Hypothalamus (tissue), 51 donors: ENCODE measurements at places on chromosomes 7 and 10.

GRCh38 chr10:20237586-20237985 lies 421.4 kb downstream of the PLXDC2 start:
- DNase-seq, result no peak

DNA sequence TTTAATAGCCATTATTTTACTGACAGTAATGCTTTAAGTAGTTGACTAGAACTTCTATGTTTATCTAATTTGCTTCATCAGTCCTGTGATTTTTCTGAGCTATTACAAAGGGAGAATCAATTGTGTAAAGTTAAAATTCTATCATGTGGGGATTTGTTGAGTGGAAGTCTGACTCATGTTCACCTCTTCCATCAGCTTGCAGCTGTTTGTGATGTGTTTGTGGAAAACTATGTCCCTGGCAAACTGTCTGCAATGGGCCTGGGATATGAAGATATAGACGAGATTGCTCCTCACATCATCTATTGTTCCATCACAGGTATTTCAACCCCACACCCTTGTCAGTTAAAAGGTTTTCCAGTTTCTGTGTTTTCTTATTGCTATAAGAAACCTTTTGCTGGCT lies 59.9 kb downstream of the SUGCT start:
- no peak for DNase-seq

DNA sequence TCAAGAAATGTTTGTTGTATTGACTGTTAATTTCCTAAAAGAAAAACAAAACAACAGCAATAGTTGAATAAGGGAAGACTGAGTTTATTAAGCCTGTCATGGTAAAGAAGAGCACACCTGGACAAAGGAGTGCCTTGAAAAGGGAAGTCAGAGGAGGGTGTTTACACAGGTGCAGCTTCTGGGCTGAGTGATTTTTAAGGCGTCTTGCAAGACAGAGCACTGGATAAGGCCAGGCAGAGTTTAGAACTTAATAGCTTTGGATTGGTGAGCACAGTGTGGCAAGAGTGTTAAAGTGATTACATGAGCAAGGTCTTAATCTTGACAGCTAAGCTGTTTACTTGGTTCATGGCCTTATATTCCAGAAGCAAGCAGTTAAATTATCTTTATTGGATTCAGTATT lies 423.2 kb downstream of the CNTNAP2 start:
- DNase-seq, result no peak

DNA sequence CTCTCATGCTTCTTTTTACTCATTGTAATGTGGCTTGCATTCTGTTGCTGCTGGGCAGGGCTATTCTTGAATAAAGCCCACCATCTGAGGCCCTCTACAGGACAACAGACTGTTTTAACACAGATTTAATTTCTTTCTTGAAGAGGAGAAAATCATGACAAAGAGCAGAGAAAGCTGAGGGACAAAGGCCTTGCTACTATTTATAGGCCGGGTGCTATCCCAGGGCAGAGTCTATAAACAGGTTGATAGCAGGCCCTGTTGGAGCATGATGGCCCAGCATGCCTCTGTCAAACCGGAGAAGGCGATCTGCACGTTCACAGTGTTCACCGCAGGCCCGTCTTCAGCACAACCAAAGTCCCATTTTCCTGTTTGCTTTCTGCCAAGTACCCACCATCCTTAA lies 3.0 kb downstream of the VIPR2 start:
- DNase-seq, result no peak

- no peak for DNase-seq
Measured at GRCh38 chr7:78787854-78788253, 665.6 kb downstream of the MAGI2 start.

DNA sequence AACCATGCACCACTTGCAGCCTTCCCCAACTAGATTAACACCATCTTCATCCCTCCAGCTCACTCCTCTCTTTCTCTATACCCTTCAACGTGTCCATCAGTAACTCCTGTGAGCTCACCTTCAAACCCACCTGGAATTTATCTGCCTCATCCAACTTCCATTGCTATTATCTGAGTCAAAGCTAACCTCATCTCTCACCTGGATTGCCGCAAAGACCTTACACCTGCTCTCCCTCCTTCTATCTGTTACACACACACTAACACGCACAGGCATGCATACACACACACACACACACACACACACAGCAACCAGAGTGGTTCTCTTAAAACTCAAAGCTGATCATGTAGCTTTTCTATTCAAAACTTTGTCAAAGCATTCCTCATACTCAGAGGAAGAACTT lies 3.8 kb upstream of the TFEC start:
- no peak for DNase-seq

- DNase-seq, result peak; percentile 42
Measured at GRCh38 chr7:44072364-44073231, 7.2 kb upstream of the PGAM2 start.

- DNase-seq, result no peak
Measured at GRCh38 chr7:3897430-3898372, 596.6 kb downstream of the SDK1 start.

DNA sequence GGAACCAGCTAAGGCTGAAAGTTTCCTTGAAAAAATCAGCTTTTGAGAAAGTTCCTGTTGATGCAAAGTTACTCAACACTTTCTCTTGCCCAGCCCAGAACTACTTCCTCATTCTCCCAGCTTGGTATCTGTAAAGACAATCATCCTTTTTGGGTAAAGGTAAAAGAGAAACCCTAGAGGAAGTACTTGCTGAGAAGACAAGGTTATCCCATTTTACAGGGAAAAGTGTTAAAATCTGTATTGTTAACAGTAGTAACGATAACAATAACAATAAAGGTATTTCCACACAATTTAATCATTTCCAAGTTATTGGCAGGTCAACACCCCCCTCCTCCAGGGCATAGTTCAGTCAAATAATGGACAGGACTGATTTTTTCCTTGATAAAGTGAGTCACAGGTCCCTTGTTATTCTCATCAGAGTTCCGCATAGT lies 2.4 kb downstream of the ALOX5 start:
- no peak for DNase-seq

DNA sequence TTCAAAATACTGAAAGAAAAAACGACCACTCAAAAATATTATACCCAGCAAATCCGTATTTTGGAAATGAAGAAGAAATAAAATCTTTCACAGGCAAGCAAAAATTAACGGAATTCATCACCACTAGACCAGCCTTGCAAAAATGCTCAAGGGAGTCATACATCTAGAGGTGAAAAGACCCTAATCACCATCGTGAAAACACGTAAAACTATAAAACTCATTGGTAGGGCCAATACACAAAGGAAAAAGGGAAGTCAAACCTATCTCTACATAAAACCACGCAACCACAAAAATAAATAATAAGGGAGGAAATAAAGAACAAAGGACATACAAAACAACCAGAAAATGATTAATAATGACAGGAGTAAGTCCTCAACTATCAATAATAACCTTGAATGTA lies 6.6 kb upstream of the AKR1B1 start:
- no peak for DNase-seq

DNA sequence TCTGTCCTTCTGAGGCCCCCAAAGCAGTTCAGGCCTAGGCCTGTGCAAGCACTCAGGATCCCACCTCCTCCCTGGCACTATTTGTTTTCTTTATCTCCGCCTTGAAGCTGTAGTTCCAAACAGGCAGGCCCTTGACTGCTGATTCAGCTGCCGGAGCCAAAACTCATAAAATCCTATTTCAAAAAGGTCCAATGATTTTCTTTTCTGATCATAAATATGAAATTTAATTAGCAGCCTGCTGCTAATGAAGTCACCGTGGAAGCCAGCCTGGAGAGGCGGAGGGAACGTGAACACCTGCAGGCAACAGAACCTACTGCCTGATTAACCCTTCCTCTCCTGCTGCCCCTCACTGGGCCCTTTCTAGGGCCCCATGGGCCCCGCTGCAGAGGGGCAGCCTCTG lies 60.1 kb downstream of the CARD11 start:
- no peak for DNase-seq

- no peak for DNase-seq
Measured at GRCh38 chr10:52105301-52105700, 208.8 kb upstream of the DKK1 start.

- DNase-seq, result no peak
Measured at GRCh38 chr10:5765617-5766016, 47.6 kb downstream of the GDI2 start.

DNA sequence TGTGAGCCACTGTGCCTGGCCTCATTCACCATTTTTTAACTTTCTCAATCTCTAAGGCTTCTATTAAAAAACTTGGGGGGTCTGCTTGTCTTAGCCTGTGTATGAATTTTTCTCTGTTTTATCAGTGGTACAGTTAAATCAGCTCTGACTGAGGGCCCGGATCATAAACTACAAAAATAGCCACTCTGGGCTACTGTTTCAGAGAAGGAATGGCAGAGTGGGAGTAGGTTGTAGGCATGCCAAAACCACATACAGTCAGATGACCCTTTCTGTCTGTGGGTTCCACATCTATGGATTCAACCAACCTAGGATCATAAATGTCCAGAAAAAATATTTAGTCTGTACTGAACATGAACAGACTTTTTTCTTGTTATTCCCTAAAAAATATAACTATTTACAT lies 21.3 kb downstream of the TBC1D12 start:
- DNase-seq, result no peak

GRCh38 chr10:34650156-34650555 lies 164.9 kb downstream of the PARD3 start:
- no peak for DNase-seq

DNA sequence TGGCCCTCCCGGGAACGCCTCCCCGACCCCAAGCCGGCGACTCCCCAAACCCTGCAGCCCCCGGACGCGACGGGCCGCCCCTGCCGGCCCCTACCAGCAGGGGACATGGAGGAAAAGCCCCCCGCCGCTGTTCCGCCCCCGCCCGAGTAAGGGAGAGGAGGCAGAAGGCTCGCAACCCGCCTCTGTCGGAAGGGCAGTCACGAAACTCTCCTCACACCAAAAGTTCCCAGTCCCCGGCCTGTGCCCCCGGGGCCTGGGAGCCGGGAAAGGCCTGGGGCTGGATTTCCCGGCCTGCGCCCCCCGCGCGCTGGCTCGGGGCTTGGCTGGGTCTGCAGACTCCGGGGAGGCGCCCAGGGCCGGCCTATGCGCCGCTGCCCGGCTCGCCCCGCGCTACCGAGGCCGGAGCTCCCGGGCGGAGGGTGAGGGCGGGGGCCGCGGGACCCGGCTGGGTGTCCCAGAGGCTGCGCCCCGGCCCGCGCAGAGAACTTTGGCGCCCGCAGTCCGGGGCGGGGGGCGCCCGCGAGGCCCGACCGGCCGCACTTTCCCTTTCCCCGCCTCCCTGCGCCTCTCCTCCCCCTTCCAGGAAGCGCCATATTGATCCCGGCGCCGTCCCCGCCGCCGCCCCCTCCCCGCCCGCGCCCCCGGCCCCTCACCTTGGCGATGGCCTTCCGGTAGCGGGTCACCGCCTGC lies 728 bp downstream of the PARD3 start:
- peak; percentile 14 for DNase-seq

DNA sequence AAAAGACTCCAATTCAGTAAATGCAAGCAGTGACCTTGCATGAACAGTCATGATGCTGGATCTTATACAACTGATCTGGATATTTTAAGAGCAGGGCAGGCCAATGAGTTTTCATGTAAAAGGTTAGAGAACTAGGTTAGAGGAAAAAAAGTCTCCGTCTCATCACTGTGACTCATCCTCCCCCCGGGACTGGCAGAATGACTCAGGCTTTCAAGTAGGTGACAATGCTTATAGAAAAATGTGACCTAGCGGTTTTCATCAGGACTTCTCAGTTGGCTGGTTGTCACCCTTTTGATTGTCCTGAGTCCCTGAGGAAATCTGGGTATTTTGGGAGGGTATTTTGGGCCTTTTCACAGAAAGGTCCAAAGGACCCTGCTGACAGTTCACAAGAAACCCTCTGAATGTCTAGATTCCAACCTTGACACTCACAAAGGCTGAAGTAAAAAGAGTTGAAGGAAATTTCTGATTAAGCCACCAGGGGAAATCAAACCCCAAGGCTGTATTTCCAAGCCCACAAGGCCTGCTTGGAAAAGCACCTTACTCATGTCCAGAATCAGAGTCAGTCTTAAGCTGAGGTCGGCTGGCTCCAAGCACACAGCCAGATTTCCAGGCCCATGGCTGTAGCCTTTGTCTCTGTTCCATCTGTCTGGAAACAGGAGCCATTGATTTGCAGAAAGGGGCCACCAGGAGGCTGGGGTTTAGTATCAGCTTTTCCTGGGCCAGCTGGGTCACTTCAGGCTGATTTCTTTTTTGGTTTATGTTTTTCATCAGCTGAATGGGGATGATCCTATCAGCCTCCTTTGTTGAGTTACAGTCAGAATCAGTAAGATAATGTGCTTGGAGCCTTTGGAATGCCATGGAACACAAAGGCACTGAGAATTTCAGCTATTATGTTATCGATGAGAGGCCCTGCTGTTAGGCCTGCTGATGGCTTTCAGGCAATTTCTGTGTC lies 226.4 kb upstream of the HABP2 start:
- no peak for DNase-seq

GRCh38 chr10:68697106-68697505 lies 23.9 kb upstream of the CCAR1 start:
- no peak for DNase-seq

DNA sequence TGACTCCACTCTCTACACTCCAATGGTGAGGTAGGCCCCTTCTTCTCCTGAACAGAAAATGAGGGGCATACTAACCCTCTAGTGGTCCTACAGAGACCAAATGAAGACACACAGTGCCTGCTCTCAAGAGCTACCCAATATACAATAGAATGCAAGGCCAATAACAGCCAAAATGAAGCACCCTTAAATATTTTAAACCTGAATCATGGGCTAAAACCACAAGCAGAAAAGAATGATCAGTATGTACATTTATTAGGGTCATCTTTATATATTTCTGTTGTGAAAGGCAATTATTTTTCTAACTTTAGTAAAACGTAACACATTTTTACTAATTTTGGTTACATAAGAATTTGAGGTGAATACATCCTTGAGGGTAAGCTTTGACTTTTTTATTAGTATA lies 49.9 kb upstream of the COL1A2 start:
- no peak for DNase-seq

DNA sequence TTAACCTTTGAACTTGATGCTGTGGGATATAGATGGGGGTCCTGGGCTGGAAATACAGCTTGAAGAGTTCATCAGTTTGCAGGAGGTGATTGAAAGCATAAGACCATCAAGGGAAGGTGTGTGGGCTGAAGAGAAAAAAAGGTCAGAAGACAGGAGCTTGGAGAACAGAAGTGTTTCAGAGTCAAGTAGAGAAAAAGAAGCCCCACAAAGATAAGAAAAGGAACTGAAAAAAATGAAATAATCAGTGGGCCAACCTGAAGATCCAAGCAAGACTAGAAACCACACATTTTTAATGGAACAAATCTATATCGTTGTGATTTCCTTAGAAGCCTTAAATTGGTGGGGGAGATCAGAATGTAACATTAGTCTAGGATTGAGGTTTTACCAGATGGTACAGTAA lies 22.5 kb downstream of the ZEB1 start:
- DNase-seq, result no peak

- no peak for DNase-seq
Measured at GRCh38 chr7:116206141-116206540, 4.2 kb upstream of the TES start.
